ENCODE measurements at places on chromosomes 11 and 22. TPM values are rescaled to one million over a fixed set of nuclear protein-coding genes. Genes with fewer than 3 reads are reported as not detected.
A peak's percentile ranks its signal among the peaks of the same experiment; 100 is the strongest.

GRCh38 chr11:44684859-44685281 is 41.9 kb upstream of the TSPAN18 start:
- H3K4me1 ChIP-seq: no peaks in the 10 kb centered on the region
- no peaks in the 10 kb centered on the region for H3K36me3 ChIP-seq
- H3K27me3 ChIP-seq: no peaks in the 10 kb centered on the region
- no peak overlapping the region for H3K4me3 ChIP-seq
- H3K27ac ChIP-seq: no peak overlapping the region

- peaks cover 25% of the 10 kb centered on the region for H3K4me1 ChIP-seq
- H3K4me3 ChIP-seq: peak overlapping the region; percentile 70
- peak; percentile 98 for DNase-seq
- peak overlapping the region; percentile 100 for H3K27ac ChIP-seq
- H3K36me3 ChIP-seq: no peaks in the 10 kb centered on the region
Observed at GRCh38 chr11:65421794-65422632, 585 bp upstream of the NEAT1 start.

OR52I2 gene
- total RNA-seq: not detected

DNA sequence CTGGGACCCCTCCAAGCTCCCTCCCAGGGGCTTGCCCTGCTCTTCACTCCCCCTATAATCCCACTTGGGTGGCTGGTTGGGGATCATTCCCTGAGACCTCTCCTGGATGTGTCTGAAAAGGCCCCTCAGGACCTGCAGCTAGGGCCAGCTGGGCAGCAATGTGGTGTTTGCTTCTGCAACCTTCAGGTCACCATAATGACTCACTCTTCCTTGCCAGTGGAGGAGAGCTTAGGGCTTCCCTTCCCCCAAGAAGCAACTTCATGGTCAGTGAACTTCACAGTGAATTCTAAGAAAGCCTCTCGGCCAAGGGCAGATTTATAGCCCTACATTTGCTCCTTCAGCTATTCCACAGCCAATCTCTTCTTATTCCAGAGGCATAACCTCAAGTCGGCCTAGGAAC is 45.1 kb upstream of the TSPAN18 start:
- H3K27ac ChIP-seq: no peak overlapping the region
- H3K4me1 ChIP-seq: no peaks in the 10 kb centered on the region
- H3K36me3 ChIP-seq: no peaks in the 10 kb centered on the region
- DNase-seq: peak; percentile 30
- H3K27me3 ChIP-seq: no peaks in the 10 kb centered on the region

DNA sequence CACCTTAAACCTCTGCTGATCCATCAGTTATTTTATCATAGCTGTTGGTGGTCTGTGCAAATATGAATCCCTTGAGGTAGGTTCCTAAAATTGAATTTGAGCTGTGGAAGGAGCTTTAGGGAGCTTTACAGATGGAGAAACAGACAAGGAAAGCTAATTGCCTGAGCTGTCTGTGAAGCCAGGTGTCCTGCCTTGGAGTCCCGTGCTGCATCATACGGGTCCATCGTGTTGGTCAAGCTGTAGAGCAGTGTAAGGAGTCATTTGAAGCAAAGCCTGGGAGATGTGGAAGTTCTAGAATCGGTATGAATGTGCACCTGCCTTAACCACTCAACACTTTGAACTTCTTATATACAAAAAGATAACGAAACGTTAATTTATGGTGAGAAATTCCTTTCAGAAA is 1.0 kb downstream of the POLA2 start:
- DNase-seq: no peak
- H3K36me3 ChIP-seq: no peaks in the 10 kb centered on the region
- H3K27me3 ChIP-seq: no peaks in the 10 kb centered on the region
- H3K4me3 ChIP-seq: peak overlapping the region; percentile 81
- H3K27ac ChIP-seq: no peak overlapping the region

DNA sequence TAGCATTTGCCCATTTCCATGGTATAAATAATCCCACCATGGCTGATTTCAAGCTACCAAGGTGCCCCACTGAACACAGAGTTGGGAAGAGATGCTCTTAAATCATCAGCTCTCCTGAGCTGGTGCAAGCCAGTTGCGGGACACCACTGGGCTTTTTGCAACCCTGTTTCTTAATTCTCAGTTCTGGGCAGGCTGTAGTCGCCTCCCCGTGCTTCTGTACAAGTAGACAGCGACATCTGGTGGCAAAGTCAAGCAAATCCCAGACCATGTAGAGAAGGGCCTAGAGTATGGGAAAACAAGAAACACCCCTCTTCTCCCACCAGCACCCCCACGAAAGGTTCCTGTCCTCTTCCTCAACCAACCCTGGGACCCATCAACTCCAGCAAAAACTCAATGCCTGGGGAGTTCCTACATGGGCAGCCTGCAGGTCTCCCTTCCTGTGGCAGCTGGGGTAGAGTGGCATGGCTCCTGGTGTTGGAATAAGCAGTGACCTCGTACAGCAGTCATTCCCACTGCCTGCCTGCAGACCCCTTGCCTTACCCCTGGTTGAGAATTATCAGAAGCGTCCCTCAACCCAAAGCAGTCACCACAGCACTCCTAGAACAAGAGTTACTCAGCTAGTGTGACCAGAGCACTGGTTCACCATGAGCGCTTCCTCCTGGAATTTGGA is 68.4 kb downstream of the IGLL5 start:
- H3K27ac ChIP-seq: no peak overlapping the region
- peaks cover 7% of the 10 kb centered on the region for H3K27me3 ChIP-seq
- H3K4me1 ChIP-seq: no peaks in the 10 kb centered on the region
- no peaks in the 10 kb centered on the region for H3K36me3 ChIP-seq
- peak; percentile 67 for DNase-seq
- no peak overlapping the region for H3K4me3 ChIP-seq

DNA sequence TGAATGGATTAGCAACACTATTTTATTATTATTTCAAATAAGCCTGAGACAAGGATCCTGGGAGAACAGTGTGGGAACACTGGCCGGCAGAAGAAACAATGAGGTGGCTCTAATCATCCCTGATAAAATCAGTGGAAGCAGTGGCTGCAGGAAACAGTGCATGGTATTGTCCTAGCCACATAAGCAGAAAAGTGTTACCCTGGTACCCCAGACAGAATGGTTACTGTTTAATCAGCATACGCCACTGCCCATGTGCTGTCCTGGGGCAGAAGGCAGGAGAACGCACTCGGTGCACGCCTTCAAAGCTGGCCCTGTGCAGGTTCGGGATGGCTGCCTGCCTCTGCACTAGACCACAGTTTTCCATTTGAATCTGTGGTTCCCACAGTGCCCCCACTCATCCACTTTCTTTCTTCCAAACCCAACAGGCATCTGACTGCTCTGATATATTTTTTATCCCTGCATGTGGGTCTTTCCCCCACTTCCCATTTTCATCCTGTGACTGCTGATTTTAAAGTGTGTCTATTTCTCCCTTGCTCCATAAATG is 25.7 kb downstream of the OPCML start:
- H3K4me1 ChIP-seq: no peaks in the 10 kb centered on the region
- DNase-seq: no peak
- H3K27ac ChIP-seq: no peak overlapping the region
- no peaks in the 10 kb centered on the region for H3K36me3 ChIP-seq
- H3K27me3 ChIP-seq: no peaks in the 10 kb centered on the region
- no peak overlapping the region for H3K4me3 ChIP-seq

All from kidney (tissue), 22 donors.